CD4-positive, alpha-beta T cell treated with Interleukin-17A for 1 hour (primary cell): ENCODE measurements at places on chromosomes 11 and 22.

DNA sequence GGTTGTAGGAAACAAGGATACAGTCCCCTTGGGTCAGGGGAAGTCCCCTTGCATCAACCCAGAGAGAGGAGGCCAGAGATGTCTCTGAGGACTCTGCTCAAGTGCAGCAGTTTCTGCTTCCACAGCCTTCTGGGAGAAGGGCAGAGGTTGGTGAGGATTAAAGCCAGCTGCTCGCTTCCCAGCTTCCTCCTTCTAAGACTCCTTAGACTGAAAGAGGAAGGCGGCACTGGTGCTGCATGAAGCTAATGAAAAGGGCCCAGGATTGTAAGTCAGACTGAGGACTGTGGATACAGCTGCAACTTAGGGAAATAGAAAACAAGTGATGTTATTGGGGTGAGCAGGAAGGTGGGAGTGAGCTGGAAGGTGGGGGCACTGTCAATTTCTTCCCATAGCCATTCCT is at the start of gene OR52K1:
OR52K1 (plus strand) TSS at position 202 of the 400 bp plus-strand sequence. CDS start 6,255 bp downstream, outside the sequence.
- DNase-seq: no peak

GRCh38 chr11:1126935-1127663 is 30.7 kb upstream of the MUC5AC start:
- no peak for DNase-seq

DNA sequence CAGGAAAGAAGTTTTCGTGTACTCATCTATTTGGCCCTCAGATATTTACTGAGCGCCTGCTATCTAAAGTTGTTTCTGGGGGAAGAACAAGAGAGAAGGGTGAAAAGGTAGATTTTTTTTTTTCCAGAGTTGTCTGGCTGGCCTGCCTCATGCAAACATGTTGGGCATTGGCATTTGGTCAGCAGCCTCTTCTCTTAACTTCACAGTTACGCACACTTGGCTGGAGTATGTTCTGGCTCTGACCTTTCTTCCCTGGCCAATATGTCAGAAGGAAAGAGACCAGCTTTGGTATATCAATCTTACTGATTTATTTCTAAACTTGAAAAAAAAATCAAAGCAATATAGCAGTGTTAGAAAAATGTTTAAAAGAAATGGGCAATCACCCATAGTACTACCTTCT is 54.2 kb upstream of the GRAMD1B start:
- no peak for DNase-seq

GRCh38 chr11:76709756-76710155 is 39.2 kb upstream of the LRRC32 start:
- no peak for DNase-seq

DNA sequence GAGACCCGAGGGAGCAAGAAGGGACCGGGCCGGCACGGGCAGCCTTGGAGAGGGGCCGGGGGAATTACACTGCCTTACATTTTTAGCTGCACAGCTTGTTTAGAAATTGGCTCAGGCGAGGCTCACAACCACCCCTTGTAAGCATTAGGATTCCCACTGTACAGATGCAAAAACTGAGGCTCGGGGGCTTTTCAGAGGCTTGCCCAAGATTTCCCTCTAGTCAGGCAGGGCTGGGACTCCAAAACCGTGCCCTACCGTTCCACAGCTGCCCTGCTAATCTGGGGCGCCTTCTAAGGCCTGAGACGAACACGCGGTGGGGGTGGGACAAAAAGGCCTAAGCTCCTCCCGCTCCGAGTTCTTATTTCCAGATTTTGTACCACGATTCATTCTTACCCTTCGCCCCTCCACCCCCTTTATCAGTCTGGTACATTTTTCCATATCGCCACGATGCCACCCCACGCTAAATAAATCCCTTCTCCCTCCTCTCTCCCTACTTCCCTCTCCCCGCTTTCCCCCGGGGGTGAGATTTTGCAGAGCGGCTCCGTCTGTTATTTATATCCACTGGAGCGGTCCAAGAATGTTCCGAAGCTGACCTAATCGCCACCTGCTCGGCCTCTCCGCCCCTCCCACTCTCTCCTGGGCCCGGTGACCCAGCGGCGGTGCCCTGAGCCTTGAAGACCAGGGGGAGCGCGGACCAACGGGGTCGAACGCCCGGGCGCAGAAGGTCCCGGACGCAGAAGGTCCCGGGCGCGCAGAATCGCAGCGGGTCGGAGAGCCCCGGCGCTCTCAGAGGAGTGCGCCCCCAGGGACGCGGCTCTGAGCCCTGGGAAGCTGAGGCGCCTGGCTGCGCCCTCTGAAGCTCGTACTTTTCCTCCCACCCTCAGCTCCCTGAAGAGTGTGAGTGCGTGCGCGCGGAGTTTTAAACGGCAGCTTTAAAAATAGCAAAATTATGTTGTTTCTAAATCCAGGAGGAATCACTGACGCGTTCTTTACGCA is 764 bp upstream of the PACSIN3 start:
- peak; percentile 49 for DNase-seq

GRCh38 chr11:20808328-20808727 is 138.9 kb downstream of the NELL1 start:
- DNase-seq: no peak

DNA sequence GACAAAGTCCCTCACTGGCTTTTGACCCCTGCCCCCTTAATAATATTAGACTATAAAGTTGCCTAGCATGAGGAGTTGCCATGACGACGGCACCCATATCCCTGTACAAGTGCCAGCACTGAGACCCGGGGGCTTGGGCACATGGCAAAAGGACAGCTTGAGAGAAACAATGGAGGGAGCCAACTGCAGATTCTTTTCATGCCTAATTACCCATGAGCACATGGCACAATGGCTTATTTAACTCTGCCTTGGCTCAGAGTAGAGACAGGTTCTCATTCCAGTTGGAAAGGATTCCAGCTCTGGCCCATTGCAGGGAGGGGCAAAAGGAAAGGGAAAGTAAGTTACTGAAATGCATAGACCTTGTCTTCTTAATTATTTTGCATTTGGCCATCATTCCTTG is 261.2 kb upstream of the UBASH3B start:
- no peak for DNase-seq

DNA sequence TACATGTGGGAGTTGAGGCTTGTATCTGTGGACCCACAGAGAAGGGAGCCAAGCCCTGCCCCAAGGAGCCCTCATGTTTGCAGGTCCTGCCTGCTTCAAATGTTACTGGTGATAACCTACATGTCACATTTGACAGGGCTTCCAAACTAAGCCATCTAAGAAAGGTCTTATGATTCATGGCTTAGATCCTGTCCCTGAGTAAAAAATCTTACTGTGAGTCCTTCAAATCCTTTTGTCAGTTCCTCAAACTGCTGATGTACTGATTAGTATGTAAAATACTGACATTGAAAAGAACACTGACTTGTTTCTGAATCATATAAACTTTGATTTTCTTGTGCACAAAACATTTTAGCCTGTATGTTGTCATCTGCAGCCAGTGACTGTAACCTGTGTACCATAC is 1.0 kb upstream of the PANX1 start:
- DNase-seq: no peak

GRCh38 chr22:33022231-33022630 is 36.0 kb downstream of the SYN3 start:
- no peak for DNase-seq

GRCh38 chr11:128328955-128329551 is 258.3 kb downstream of the ETS1 start:
- DNase-seq: peak; percentile 75

- DNase-seq: no peak
These were observed 35.5 kb downstream of the POLR3H start for GRCh38 chr22:41508770-41509170.

DNA sequence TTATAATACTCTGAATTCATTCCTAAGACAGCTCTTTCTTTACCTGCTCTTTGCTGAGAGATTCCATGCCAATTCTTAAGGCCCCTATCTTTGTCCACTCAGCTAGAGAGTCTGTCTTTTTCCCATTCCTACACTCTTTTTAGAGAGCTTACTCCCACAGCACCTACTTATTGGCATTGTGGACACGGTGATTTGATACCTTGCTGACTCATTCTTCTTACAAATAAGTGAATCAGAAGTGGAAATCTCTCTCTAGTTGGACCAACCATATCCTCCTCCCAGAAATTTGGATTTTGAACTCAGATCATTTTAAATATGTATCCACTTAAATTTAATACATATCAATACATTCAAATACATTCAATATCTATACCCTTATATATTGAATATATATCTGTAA is 32.5 kb upstream of the OR6M1 start:
- no peak for DNase-seq

DNA sequence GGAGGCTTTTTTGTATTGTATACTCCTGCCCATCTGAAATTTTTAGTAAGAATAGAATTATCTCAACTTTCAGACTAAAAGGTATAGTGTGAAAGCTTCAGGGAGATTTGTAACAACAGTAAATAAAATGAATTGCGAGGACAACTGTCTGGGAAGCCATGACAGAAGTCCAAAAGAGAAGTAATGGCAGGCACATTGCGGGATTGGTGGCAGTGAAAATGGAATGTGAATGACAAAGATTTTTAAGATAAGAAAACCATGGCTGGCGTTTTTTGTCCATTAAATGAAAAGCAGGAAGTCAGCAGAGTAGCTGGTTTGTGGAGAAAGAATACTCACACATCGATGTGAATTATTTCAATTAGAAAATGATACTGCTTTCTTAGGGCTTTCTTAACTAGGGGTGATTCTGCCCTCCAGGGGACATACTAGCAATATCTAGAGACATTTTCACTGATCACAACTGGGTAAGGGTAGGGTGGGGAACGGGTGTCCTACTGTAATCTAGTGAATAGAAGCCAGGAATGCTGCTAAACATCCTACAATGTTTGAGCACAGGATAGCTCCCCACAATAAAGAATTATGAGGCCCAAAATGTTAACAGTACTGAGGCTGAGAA is 1.6 kb downstream of the NPAT start:
- peak; percentile 26 for DNase-seq

DNA sequence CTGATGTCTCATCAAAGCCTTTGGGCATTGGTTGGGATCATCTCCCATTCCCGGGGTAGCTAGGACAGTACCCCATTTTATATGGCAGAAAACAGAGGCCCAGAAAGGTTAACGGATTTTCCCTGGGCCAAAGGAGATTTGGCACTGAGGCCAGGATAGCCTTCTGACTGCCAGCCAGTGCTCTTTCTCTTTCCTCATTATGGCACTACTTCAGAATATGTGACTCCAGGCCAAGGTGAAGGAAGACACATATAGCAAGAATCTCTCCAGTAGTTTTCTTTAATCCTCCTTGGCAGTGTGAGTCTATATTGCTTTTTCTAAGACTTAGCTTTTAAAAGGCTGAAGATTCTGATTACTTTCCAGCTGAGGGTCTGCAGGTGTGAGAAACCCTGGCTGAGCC is 94.8 kb upstream of the AMOTL1 start:
- DNase-seq: no peak

- DNase-seq: no peak
These were observed 2254.0 kb downstream of the LRRC4C start for GRCh38 chr11:39205236-39205995.

DNA sequence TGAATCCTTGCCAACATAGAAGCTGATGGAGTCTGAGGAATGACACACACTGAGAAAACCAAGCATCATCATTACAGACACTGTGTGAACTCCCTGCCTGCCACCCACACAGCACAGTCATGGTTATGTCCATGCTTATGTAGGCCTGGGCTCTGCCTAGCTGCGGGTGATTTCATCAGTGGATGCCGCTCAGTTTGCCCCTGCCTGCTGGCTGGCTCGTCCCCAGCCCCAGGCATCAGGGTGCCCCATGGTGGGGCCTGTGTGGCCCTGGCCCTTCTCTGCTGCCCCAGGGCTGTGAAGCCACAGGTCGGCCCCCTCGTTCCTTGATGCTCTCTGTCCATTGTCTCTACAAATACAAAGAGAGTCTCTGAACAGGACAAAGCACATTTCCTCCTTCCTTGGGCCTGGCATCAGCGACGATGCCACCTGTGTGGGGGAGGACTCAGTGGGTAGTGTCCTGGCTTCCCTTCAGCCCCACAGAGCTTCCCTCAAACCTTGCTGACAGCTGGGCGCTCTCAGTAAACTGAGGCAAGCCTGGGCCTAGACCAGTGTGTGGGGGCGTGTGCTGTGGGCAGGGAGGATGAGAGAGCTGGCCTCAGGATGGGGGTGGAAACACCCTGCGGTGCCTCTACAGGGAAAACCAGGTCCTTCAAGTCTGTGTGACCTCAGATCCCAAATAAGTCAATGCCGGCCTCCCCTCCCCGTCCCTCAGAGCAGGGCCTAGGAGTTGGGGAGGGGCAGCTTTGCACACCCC is 20.0 kb upstream of the TUB start:
- DNase-seq: no peak

GRCh38 chr11:35615921-35616900 is 2.0 kb upstream of the FJX1 start:
- peak; percentile 52 for DNase-seq

DNA sequence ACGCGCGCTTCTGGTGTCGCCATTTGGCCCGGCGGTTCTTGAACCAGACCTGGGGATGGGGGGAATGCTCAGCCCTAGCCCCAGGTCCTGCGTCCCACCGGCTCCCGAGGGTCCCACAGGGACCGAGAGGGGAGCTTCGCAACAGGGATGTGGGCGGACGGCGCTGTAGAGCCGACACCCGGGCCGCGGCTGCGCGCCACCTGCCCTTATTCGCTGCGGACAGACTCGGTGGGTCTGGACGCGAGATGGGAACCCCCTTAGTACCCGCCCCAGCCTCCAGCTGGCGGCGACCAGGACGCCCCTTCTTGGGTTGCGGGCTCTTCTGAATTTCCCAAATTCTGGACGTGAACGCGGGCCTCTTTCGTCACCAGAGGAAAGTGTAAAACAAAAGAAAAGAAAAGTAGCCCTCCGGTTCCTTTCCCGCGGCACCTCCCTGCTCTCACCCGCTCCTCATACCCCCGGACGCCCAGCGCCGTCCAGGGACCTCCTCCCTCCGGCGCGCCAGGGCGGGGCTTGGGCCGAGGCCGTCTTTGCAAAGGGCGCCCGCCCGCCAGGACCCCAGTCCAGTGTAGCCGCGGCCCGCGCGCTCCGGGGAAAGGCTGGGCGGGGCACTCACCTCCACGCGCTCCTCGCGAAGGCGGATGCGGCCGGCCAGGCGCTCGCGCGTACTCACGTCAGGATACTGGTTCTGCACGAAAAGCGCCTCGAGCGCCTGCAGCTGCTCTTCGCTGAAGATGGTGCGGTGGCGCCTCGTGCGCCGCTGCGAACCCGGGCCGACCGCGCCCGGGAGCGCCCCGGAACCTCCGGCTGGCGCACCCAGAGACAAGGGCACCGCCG is 827 bp downstream of the GSC2 start:
- peak; percentile 38 for DNase-seq

- DNase-seq: no peak
These were observed 260.6 kb downstream of the ETS1 start for GRCh38 chr11:128326791-128327190.

GRCh38 chr11:126101251-126101929 is 38.7 kb upstream of the CDON start:
- DNase-seq: no peak
